HuH-7 (cell line): ENCODE measurements at places on chromosomes 1 and 21.

DNA sequence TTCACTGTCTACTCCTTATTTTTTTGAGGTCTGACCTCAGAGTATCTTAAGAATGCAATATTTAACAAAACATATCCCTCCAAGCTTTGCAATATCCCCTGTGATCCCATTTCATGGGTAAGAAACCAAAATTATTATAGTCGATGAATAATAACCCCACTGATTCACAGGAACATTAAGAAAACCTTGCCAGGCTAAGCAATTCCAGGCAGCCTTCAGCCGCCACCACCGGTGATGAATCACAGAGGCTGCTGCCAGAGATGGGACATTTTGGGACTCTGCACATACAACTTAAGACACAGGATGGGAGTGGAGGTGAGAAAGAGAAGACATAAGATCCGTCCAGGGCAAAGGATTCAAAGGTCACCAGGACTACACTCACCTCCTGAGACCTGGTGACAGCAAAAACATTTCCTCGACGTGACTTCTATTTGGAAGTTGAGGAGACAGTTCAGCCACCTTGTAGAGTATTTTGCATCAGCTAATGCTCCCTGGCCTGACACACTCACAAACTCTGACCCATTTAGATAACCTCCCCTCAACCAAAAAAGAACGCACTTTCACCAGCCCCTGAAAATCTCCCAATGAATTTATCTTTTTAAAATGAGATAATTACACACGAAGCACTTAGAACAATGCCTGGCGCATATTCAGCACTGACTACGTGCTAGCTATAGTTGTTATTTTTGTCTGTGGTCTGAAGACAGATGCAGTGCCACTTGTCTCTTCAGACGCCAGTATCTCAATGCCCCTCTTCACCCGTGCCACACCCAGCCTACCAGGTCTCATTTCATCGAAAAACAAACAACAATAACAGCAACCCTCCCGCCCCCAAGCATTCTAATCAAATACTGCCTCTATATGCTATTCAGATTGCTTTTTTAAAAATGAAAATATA lies 17.8 kb upstream of the OVAAL start:
- no peak for DNase-seq

- DNase-seq: no peak
Observed at GRCh38 chr1:107976836-107977235, 11.9 kb upstream of the VAV3 start.

DNA sequence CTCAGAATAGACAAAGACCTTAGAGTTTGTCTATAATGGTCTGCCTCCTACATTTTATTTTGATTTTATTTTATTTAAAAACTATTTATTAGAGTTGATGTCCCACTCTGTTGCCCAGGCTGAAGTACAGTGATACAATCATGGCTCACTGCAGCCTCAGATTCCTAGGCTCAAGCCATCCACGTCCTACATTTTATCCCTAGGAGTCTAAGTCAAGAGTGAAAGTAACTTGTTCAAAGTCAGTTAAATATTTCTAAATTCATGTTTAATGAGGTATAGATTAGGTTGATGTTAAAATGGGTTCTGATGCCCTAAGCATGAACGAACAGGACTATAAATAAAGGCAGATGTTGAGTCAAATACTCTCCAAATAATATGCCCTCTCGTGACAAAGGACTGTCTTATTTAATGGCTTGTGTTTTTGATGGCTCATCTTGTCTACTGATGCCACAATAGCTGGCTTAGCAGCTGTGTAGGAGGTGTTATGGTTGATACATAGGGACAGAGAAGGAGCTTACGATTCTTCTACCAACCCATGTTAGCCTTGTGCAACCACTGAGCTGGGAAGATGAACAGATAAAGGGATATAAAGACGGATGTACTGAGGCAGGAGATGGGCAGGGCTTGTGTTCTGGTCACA lies 66.0 kb upstream of the CR1L start:
- DNase-seq: no peak

DNA sequence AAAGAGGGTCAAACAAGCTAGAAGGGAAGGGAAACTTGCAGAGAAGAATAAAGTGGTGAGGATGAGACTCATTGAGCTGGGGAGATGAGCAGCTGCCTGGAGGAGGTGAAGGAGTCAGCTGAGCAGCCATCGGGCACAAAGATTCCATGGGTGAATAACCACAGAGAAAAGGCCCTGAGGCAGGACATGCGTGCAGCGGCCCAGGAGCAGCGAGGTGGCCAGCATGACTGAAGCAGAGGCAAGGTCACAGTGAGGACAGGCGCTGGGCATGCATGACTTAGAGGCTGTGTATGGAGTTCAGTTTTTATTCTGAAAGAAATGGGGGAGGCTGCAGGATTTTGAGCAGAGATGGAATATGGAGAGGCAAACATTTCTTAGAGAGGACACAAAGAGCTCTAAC lies 24.9 kb downstream of the OLFML2B start:
- no peak for DNase-seq

DNA sequence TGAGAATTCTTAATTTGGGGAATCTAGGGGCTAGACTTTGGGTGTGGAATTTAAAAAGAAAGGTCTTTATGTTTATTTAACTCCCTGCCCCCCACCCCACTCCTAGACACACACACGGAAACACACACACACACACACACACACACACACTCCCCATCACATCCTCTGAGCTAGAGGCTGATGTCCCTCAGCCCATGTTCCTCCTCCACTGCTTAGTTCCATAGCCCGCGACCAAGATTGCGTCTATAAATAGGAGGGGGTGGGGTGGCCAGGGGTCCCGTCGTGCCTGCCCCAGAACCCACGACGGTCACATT lies 655 bp upstream of the KIRREL1 start:
- no peak for DNase-seq

DNA sequence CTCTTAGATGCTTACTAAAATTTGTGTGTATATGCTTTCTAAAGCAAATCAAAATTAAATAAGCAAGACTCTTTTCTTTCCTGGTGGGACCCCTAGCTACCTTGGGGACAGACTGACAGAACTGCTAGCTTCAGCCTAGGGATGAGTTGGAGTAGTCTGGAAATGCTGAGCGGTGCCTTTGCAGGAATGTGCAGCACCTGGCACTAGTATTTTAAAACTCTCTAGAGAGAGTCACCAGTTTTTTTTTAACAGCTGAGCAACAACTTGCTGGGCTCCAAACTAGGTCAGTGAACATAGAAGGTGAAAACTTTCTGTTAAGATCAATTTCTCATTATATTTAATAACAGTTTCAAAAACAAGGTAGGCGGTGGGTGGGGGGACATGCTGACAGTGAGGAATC lies 56.8 kb downstream of the NUF2 start:
- no peak for DNase-seq

DNA sequence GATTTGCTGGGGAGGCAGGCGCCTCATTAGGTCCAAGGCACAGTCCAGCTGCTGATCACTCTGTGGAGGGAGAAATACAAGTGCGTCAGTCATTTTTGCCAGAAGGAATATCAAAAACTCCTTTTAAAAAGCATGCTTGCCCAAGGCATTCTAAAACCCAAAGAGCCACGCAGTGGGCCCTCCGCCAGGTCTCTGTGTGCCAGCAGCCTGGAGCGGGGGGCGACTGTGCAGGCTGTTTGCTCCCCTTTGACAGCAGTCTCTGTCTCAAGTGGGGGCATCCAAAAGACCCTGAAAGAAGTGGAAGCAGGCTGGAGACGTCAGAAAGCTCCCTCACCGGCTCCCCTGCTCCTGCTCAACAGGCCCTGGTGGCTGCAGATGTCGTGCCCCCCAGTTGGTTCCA lies 65.6 kb downstream of the CAPZB start:
- no peak for DNase-seq

- DNase-seq: peak; percentile 80
Observed at GRCh38 chr1:223765036-223765718, 52.8 kb downstream of the CAPN2 start.

- no peak for DNase-seq
Observed at GRCh38 chr1:7596126-7596965, 174.8 kb upstream of the VAMP3 start.

GRCh38 chr1:185632659-185633423 lies 101.3 kb upstream of the HMCN1 start:
- no peak for DNase-seq

GRCh38 chr21:21818898-21819297 lies 820.7 kb downstream of the NCAM2 start:
- DNase-seq: no peak

DNA sequence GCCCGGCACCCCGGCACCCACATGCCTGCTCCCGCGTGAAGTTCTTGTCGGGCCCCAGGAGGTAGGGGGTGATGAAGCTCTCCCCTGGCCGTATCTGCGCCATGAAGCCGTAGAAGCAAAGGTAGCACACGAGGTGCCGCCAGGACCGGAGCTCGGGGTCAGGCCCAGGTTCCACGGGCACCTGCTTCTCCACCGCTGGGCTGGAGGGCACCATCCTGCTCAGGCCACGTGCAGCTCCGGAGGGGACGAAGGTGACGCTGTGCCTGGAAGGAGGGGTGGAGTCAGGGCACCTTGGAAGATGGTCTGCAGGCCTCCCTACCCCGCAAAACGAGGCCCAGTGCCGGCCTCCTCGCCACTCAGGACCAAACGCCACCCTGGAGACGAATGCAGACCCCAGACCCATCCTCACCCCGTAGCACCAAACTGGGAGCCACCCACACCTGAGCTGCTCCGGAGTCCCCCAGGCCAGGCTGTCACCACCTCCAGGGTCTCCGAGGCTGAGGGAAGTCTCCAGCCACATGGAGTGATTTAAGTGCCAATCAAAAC lies 4.4 kb downstream of the SLC19A1 start:
- DNase-seq: no peak

GRCh38 chr21:41584603-41585176 lies 76.7 kb upstream of the TMPRSS2 start:
- no peak for DNase-seq

GRCh38 chr21:42039911-42040351 lies 29.8 kb upstream of the ZBTB21 start:
- no peak for DNase-seq

- DNase-seq: no peak
Observed at GRCh38 chr1:246151796-246152434, 355.2 kb downstream of the SMYD3 start.

GRCh38 chr21:46411691-46412090 lies 47.0 kb upstream of the DIP2A start:
- no peak for DNase-seq

GRCh38 chr1:240956424-240956823 lies 344.5 kb upstream of the GREM2 start:
- DNase-seq: no peak

DNA sequence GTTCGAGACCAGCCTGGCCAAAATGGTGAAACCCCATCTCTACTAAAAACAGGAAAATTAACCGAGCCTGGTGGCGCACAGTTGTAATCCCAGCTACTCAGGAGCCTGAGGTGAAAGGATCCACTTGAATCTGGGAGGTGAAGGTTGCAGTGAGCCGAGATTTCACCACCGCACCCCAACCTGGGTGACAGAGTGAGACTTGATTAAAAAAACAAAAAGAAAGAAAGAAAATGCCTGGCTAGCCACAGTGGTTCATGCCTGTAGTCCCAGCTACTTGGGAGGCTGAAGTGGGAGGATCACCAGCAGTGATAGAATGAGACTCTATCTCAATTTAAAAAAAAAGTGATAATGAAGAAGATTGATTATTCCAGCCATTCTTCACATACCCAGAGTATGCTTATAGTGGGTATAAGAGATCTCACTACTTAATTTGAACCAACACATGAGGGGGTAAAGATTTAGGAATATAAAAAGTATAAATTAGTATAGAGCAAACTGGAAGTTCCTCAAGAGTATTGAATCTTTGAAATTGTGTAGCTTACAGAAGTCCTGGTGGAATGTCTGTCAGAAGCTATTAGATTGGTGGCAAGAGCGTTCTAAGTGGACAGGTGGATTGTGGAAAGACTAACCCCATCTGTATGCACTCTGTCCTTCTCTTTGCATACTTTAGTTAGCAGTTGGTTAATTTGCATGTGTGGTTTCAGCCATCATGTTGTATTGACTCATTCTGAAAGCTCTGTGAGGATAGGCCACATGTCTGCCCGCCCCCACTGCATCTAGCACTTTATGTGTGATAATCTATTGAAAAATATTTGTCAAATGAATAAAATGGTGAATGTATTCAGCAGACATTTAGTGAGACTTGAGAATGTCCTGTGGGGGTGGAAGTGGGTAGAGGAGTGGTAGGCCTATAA lies 25.0 kb downstream of the RLF start:
- DNase-seq: no peak

- DNase-seq: peak; percentile 28
Observed at GRCh38 chr1:109083923-109084322, 6.6 kb upstream of the TMEM167B start.

- DNase-seq: no peak
Observed at GRCh38 chr1:223175633-223176032, 32.6 kb upstream of the TLR5 start.

DNA sequence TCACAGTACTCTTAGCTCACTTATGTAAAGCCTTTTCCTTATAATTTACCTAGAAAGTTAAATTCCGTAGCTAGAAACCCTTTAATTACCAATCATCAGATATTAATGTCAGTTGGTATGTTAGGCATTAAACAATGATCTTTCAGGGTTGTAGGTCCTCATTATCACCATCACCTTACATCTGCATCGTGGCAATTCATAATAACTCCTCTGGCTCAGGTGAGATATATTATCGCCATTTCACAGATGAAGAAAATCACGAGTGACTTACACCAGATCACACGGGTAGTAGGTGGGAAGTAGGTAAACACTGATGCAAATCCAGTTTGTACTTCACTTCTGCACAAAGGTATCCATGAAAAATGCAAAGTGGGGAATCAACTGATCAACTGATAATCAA lies 639 bp downstream of the NUP133 start:
- no peak for DNase-seq

GRCh38 chr1:40232444-40232843 lies 15.3 kb upstream of the TMCO2 start:
- no peak for DNase-seq

DNA sequence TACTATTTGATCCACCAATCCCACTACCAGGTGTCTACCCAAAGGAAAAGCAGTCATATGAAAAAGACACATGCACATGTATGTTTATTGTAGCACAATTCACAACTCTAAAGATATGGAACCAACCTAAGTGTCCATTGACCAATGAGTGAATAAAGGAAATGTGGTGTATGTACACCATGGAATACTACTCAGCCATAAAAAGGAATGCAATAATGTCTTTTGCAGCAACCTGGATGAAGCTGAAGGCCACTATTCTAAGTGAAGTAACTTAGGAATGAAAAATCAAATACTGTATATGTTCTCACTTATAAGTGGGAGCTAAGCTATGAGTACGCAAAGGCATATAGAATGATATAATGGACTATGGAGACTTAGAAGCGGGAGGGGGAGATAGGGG lies 12.6 kb downstream of the ADIPOR1 start:
- DNase-seq: no peak

- no peak for DNase-seq
Observed at GRCh38 chr1:60990714-60991090, 91.7 kb upstream of the NFIA start.

DNA sequence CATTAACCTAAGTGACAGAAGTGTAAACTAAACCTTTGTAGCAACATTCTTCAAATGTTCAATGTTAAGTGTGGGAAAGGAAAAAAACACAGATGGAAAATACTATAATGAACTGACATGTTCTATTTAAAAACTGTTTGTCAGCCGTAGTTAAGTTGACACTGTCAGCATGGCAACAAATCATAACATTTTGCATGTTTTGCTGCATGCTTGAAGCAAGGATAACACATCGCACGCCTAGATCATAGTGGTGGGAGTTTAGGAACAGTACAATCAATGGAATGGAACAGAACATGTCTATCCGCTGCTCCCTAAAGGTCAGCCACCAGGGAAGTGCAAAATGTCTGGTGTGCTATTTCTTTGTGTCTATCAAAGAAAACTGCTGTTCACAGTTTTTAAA lies 62.5 kb upstream of the ESRRG start:
- DNase-seq: no peak
